Gastrocnemius medialis (tissue), 4 donors: ENCODE measurements at places on chromosomes 1 and 21. TPM values are rescaled to one million over a fixed set of nuclear protein-coding genes. Genes with fewer than 3 reads are reported as not detected.

The IL10 gene
- 0.26 TPM for total RNA-seq

The FAM78B gene
- total RNA-seq, result 2.5 TPM

The GBP6 gene
- not detected for total RNA-seq

The TSPAN1 gene
- 9.0 TPM for total RNA-seq

The KIF17 gene
- total RNA-seq, result 2.6 TPM

The NECTIN4 gene
- not detected for total RNA-seq

The FCGR3A gene
- total RNA-seq, result 7.7 TPM

The TTC3 gene
- 42.9 TPM for total RNA-seq

DNA sequence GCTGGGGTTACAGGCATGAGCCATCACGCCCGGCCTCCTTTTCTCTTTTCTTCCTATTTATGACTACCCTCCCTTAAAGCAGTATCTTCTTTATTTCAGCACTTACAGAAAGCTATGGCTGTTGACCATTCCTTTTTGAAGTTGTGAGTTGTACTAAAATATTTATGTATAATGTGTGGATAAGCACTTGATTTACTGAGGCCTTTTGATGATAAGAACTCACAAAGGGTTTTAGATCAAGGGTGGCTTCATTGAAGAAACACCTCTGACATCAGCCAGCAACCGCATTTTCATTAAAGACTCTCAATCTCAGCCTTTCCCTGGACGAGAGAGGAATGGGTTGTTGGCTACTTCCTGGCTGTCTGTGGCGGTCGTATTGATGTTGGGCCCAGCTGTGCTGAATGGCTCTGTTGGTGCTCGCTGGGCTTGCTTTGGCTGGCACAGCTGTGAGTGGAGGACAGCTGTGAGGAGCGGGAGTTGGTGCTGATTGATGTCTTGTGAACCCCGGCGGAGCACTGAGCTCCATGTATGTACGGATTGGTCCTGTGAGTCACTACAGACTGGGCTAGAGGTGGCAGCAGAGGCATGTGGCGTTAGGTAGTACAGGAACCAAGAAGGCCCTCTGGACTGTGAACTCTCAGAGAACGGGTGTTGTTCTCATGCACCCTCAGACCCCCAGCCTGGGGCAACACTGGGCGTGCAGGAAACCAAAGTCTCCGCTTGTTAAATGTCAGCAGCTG lies 208.8 kb downstream of the KIF26B start:
- no peak for DNase-seq
- no peaks in the 10 kb centered on the region for H3K4me1 ChIP-seq
- H3K27me3 ChIP-seq, result no peaks in the 10 kb centered on the region
- H3K4me3 ChIP-seq, result no peak overlapping the region

DNA sequence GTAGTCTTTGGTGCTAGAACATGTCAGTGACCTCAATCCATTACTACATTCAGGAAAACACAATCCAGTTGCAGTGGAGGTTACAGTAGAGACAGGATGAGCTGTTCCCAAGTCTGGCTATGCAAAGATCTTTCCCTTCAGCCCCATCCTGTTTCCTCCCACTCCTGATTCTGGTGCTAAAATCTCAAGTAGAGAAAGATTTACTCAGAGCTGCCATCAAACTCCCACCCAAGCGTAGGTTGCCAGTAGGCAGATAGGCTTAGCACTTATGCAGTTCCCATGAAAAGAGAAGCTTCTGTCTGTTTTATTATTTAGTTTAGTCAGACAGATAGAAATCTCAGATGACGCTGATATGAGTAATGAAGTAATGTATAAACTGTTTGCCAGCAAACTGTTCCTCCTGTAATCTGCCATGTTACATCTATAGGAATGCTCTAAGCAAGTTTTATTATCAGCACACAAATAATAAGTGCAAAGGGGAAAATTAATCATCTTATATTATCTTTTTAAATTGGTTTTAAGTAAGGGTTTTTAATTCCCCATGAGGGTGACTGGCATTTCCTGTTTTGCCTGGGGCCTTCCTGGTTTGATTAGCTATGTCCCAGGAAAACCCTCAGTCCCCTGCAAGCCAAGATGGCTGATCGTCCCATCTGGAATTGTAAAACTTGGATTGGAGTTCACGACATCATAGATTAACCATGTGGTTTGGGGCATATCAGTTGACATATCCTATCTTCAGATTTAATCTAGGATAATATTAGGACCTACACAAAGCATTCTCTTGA lies 188.3 kb upstream of the PALMD start:
- H3K27ac ChIP-seq, result no peak overlapping the region
- H3K27me3 ChIP-seq, result no peaks in the 10 kb centered on the region
- no peaks in the 10 kb centered on the region for H3K36me3 ChIP-seq
- DNase-seq, result no peak
- no peaks in the 10 kb centered on the region for H3K4me1 ChIP-seq
- no peak overlapping the region for H3K4me3 ChIP-seq

- no peak overlapping the region for H3K4me3 ChIP-seq
- no peaks in the 10 kb centered on the region for H3K36me3 ChIP-seq
- no peak for DNase-seq
- no peaks in the 10 kb centered on the region for H3K4me1 ChIP-seq
These were observed 96.6 kb downstream of the SLC44A5 start for GRCh38 chr1:75514270-75514669.

- no peaks in the 10 kb centered on the region for H3K36me3 ChIP-seq
- H3K27ac ChIP-seq, result no peak overlapping the region
- no peak for DNase-seq
- no peak overlapping the region for H3K4me3 ChIP-seq
- no peaks in the 10 kb centered on the region for H3K27me3 ChIP-seq
These were observed 28.2 kb downstream of the RUNX1 start for GRCh38 chr21:35020902-35021301.

DNA sequence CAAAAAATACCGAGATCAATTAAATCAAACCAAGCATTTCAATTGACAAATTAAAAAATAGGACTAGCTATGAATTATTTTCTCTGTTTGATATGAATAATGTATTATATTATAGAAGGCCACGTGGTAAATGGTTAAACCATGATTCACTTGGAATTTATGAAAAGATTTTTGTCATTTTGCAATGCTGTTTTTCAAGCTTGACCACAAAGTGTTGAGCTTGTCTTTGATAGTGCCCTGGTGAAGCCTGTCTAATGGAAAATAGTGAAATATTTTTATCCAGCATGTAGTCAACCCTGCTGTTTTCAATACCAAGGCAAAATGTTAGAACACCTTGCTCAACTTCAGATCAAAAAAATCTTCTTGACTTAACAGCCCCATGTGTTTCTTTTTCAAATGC lies 288.0 kb upstream of the PRMT6 start:
- no peak overlapping the region for H3K27ac ChIP-seq
- DNase-seq, result no peak
- H3K4me3 ChIP-seq, result no peak overlapping the region
- no peaks in the 10 kb centered on the region for H3K4me1 ChIP-seq
- H3K36me3 ChIP-seq, result no peaks in the 10 kb centered on the region
- H3K27me3 ChIP-seq, result no peaks in the 10 kb centered on the region

- DNase-seq, result no peak
- H3K4me3 ChIP-seq, result peak overlapping the region; percentile 74
- H3K4me1 ChIP-seq, result peaks cover 14% of the 10 kb centered on the region
- no peak overlapping the region for H3K27ac ChIP-seq
- no peaks in the 10 kb centered on the region for H3K27me3 ChIP-seq
- H3K36me3 ChIP-seq, result no peaks in the 10 kb centered on the region
These were observed 1.5 kb downstream of the GCLM start for GRCh38 chr1:93907718-93908117.

- H3K27ac ChIP-seq, result no peak overlapping the region
- H3K4me3 ChIP-seq, result no peak overlapping the region
- DNase-seq, result no peak
- no peaks in the 10 kb centered on the region for H3K4me1 ChIP-seq
- H3K27me3 ChIP-seq, result no peaks in the 10 kb centered on the region
These were observed 150.8 kb upstream of the PTGFR start for GRCh38 chr1:78340006-78340405.

GRCh38 chr1:161777261-161777660 lies 11.1 kb downstream of the ATF6 start:
- no peak overlapping the region for H3K27ac ChIP-seq
- no peaks in the 10 kb centered on the region for H3K36me3 ChIP-seq
- no peak overlapping the region for H3K4me3 ChIP-seq
- no peaks in the 10 kb centered on the region for H3K27me3 ChIP-seq
- peaks cover 17% of the 10 kb centered on the region for H3K4me1 ChIP-seq
- no peak for DNase-seq

GRCh38 chr1:246642719-246643118 lies 76.5 kb downstream of the CNST start:
- DNase-seq, result no peak
- no peak overlapping the region for H3K4me3 ChIP-seq
- H3K4me1 ChIP-seq, result peaks cover 27% of the 10 kb centered on the region
- H3K36me3 ChIP-seq, result peaks cover 29% of the 10 kb centered on the region
- H3K27ac ChIP-seq, result no peak overlapping the region
- H3K27me3 ChIP-seq, result no peaks in the 10 kb centered on the region

GRCh38 chr21:35239811-35240219 lies 190.7 kb upstream of the RUNX1 start:
- DNase-seq, result no peak
- no peaks in the 10 kb centered on the region for H3K27me3 ChIP-seq
- no peak overlapping the region for H3K27ac ChIP-seq

- H3K27me3 ChIP-seq, result no peaks in the 10 kb centered on the region
- no peak overlapping the region for H3K4me3 ChIP-seq
- DNase-seq, result no peak
- H3K4me1 ChIP-seq, result no peaks in the 10 kb centered on the region
These were observed 82.6 kb upstream of the CNIH3 start for GRCh38 chr1:224533517-224533916.

- no peak for DNase-seq
- H3K4me3 ChIP-seq, result no peak overlapping the region
- H3K27ac ChIP-seq, result no peak overlapping the region
- H3K27me3 ChIP-seq, result no peaks in the 10 kb centered on the region
These were observed 222.6 kb upstream of the DPYD start for GRCh38 chr1:98143403-98143802.

DNA sequence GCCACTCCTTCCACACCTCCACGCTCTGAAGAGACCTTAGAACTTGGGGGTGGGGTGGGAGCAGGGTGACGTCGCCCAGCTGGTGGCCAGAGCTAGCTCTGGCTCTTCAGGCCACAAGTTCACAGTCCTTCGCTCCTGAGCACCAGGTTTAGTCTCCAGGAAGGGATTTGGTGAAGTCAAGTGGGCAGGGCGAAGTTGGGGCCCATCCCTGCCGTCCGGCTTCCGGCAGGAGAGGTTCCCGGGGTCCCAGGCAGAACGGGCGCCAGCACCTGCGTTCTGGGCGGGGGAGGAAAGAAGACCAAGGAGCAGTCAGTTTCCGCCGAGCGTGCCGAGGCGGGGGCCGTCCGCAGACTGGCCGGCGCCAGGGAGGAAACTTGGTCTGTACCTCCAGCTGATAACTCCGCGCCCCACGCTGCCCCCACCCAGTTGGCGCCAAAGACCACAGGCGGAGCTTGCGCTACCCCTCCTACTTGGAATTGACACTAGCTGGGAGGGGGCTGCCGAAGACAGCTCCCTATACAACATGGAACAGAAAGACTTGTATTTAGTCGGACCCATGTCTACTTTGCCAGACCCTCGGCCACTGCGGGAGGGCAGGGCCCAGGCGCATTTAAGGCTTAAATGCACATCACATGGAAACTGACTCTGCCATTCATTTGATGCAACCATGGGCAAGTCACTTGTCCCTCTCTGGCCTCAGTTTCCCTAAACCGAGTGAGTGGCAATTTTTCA lies 995 bp downstream of the ID3 start:
- H3K4me1 ChIP-seq, result peaks cover 51% of the 10 kb centered on the region
- H3K4me3 ChIP-seq, result peak overlapping the region; percentile 61
- DNase-seq, result peak; percentile 57
- no peaks in the 10 kb centered on the region for H3K27me3 ChIP-seq
- H3K27ac ChIP-seq, result peak overlapping the region; percentile 89

DNA sequence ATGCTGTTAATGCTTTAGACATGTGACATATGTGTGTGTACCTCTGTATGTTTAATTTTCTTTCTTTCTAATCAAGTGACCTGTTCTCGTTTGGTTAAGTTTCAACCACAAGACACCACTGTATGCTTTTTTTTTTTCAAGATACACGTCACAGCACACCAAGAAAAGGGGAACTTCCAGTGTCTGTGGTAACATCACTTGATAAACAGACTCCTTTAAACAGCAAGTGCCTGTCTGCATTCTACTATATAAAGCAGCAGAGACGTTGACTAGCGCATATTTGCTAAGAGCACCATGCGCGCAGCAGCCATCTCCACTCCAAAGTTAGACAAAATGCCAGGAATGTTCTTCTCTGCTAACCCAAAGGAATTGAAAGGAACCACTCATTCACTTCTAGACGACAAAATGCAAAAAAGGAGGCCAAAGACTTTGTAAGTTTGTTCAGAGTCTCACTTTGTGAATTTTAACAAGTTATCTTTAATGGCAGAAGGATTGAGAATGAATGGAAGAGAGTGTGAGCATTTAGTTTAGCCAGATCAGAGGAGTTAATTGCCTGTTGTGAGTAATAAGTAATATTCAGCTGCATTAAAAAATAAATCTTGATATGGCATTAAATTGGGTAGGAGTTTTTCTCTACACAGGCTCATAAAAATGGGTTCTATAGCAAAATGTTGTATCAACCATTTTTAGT lies at the start of gene RGS1:
Gene RGS1, plus strand, starts transcription at position 275 of the 691 bp plus-strand sequence. Its CDS starts 20 bp downstream, at position 295.
- H3K27ac ChIP-seq, result no peak within 1 kb of the TSS
- no peaks in the 10 kb centered on the region for H3K27me3 ChIP-seq
- DNase-seq, result peak; percentile 12
- no peak within 1 kb of the TSS for H3K4me3 ChIP-seq
- no peaks in the 10 kb centered on the region for H3K4me1 ChIP-seq
- no peaks in the 10 kb centered on the region for H3K36me3 ChIP-seq

DNA sequence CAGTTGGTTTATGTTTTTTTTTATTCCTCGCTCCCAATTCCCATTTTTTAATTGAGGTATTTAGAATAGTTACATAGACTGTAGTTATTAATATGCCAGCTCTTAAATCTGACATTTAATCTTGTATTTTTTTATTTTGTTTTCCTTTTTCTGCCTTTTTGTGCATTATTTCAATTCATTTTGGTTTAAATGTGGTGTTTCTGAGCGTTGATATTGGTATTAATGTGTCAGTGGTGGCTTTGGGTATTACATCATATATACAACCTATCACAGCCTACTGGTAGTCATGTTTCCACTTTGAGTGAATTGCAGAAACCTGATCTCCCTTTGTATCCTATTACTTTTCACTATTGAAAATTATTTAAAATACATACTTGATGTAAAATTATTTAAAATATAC lies 1027.3 kb downstream of the KCNT2 start:
- H3K27ac ChIP-seq, result no peak overlapping the region
- no peak overlapping the region for H3K4me3 ChIP-seq
- no peak for DNase-seq
- no peaks in the 10 kb centered on the region for H3K4me1 ChIP-seq
- no peaks in the 10 kb centered on the region for H3K36me3 ChIP-seq

DNA sequence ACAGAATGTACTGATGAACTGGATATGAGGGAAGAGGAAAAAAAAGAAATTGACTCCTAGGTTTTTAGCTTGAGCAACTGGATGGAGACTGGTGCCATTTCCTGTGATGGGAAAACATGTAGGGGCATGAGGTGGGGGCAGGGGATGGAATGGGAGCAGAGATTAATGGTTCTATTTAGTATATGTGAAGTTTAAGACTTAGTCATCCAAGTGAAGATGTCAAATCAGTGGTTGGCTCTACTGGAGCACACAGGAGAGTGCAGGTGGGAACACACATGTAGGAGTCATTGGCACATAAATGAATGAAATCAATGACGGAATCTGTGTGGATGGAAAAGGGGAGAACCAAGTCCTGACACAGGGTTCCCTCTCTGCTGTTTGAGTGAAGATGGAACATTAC lies 224.4 kb upstream of the COA6 start:
- H3K27ac ChIP-seq, result no peak overlapping the region
- H3K27me3 ChIP-seq, result no peaks in the 10 kb centered on the region
- H3K36me3 ChIP-seq, result no peaks in the 10 kb centered on the region
- no peak for DNase-seq
- H3K4me1 ChIP-seq, result no peaks in the 10 kb centered on the region
